ENCODE measurements at places on chromosomes 1 and 21. TPM values are rescaled to one million over a fixed set of nuclear protein-coding genes. Genes with fewer than 3 reads are reported as not detected.

- no peak for DNase-seq
These were observed 48.5 kb downstream of the CAPN2 start for GRCh38 chr1:223760833-223761232.

The LRRC38 gene
- total RNA-seq: not detected

- no peak for DNase-seq
These were observed 2.0 kb downstream of the RPL5 start for GRCh38 chr1:92833840-92834239.

- DNase-seq: no peak
These were observed 1.6 kb downstream of the TMEM50B start for GRCh38 chr21:33478182-33478581.

GRCh38 chr1:198676253-198676652, 37.4 kb downstream of the PTPRC start:
- no peak for DNase-seq

- no peak for DNase-seq
These were observed 582 bp downstream of the TRPM2 start for GRCh38 chr21:44354001-44354405.

DNA sequence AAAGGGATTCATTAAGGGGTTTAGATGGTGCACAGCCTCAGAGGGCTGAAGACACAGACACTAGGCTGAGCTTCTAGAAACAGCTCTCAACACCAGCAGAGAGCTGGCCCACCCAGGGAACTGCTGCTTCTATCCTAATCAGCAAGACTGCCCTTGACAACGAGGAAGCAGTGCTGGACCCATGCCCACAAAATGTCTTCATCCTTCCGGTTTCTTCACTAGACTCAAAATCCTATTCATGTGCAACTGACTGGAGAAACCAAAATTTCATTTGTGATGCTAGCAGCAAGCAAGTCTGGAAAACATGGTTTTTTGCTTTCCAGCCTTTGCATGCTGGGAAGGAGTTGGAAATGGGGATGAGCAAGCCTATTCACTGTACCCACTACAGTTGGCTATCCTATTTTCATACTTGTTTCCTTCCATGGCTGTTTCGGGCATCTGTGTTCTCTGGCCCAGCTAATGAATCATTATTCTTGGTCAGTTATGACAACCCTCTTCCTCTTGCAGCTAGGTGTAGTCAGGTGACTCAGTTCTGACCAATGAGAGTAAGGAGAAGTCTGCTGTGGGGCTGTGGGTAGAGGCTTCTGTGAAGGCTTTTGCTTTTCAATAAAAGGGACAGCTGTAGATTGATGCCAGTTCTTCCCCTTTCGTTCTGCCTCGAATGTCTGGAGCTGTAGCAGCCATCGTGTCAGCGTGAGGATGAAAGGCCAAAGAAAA, 14.6 kb upstream of the TMEM61 start:
- peak; percentile 45 for DNase-seq

The RBM8A gene
- total RNA-seq: 94.1 TPM

The ST6GALNAC5 gene
- total RNA-seq: 3.4 TPM

DNA sequence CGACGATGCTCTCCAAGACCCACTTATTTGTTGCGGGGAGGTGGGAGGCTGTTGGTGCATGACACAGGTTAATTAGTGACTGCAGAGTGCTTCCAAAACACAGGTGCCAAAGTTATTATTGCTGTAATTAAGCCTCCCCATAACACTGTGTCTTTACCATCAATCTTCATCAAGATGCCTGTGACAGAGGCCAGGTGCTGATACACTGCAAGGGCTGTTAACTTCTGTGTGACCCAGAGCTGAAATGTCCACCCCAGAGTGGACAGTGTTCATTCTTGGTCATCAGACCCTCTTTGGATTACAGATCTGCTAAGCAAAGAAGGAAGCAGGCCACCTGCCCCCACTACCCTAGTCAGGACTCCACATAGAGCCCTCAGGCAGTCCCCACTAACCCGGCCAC, 55.5 kb downstream of the CAPN8 start:
- DNase-seq: no peak

GRCh38 chr1:109636201-109636952, 16.7 kb downstream of the AMPD2 start:
- peak; percentile 62 for DNase-seq

The CCT8 gene
- 286 TPM for total RNA-seq

DNA sequence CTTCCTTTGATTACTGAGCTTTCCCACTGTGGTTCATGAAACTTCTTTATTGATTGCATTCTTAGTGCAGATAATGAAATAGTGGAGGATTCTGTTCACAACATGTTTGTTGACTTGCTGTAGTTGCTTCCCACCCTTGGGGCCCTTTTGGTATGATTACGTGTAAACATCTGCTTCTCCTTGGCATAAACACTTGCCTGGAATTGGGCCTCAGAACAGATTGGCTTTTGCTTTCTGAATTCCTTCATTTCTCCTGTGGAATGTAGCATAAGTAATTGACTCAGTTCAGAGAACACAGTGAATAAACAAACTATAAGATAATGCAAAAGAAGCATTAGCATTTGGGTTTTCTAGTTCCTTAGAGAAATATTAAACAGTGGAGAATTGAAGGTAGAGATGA, 59.5 kb upstream of the LAMC2 start:
- peak; percentile 82 for DNase-seq

GRCh38 chr1:247104965-247105364, 809 bp upstream of the ZNF669 start:
- no peak for DNase-seq

The PLD5 gene
- total RNA-seq: not detected

Measured in IMR-90 (cell line).